ENCODE measurements at places on chromosomes 2 and 18.

DNA sequence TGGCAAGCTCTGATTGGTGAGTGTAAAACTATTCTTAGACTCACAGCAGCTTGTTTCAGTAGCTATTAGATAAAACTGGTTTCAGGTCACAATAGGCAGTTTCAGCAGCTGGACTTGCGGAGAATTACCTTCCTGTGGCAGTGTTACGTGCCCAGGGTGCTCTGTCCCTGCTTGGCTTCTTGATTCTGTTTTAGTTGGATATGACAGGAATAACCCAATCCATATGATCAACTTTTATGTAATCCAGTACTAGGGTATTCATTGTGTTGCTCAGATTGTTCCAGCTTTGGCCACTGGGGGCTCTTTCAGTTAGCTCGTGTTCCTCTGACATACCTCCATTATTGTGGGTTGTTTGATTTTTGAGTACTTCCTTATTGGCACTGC is 43.1 kb downstream of the INPP4A start:
- DNase-seq = no peak

DNA sequence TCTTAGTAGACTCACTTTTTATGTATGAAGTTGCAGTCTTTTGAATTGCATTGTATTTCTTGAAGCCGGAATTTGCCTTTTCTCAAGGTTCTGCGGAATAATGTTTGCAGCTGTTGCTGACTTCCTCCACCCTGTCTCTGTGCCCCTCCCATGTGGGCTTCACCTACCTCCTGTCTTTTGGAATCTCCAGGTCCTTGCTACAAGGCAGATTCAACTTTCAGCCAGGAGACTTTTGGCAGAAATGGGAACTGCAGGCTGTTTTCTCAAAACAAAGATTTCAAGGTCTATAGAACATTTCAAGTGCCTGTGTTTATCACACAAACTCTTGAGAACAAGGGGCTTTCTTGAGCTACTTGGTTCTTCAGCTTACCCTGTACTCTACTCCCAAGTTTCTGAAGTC is 25.6 kb downstream of the ZNF236 start:
- DNase-seq = no peak

- no peak for DNase-seq
Observed at GRCh38 chr2:108171657-108172056, 68.1 kb upstream of the SULT1C3 start.

- DNase-seq = no peak
Observed at GRCh38 chr2:229980431-229981184, 58.3 kb downstream of the FBXO36 start.

DNA sequence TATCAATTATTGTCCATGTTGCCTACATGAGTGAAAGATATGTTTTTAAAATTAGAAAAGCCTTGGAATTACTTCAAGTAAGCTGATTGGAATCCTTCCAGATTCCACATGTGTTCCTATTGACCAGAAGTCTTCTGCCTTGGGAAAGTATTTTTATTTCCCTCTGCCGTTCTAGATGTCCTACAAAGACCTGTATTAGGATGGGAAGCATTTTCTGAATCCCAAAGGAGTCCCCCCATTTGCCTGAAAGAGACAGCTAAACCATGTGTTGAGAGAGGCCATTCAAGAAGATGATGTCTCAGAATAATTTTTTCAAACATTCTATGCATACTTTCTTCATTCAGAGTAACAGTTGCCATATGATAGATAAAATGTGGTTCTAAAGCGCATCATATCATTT is 19.0 kb upstream of the MYO1B start:
- DNase-seq = no peak

DNA sequence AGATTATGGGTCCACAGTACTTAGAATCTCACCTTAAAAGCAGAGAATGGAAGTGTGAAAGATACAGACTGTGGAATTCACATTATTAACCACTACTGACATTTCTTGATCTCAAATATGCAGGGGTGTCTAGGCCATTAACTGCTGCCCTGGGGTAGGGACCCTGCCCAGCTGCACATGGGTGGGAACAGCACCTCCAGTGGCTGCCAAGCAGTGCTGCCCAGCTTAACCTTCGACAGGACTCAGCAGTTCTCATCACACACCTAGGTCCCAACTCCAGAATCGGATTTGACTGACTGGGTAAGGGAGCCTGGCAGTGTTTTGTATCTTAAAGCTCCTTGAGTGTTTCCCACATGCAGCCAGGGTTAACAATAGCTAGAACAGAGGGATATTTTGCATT is 14.9 kb downstream of the ERFE start:
- no peak for DNase-seq

DNA sequence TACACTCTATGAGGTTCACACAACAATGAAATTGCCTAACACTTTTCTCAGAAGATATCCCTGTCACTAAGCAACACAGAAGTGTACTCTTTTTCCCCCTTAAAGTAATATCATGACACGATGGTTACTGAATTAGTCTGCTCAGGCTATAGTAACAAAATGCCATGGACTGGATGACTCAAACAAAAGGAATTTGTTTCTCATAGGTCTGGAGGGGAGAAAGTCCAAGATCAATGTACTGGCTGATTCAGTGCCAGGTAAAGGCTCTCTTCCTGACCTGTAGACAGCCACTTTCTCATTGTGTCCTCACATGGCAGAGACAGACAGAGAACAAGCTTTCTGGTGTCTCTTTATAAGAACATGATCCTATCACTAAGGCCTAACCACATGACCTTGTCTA is 211.9 kb downstream of the RBM43 start:
- DNase-seq = no peak

DNA sequence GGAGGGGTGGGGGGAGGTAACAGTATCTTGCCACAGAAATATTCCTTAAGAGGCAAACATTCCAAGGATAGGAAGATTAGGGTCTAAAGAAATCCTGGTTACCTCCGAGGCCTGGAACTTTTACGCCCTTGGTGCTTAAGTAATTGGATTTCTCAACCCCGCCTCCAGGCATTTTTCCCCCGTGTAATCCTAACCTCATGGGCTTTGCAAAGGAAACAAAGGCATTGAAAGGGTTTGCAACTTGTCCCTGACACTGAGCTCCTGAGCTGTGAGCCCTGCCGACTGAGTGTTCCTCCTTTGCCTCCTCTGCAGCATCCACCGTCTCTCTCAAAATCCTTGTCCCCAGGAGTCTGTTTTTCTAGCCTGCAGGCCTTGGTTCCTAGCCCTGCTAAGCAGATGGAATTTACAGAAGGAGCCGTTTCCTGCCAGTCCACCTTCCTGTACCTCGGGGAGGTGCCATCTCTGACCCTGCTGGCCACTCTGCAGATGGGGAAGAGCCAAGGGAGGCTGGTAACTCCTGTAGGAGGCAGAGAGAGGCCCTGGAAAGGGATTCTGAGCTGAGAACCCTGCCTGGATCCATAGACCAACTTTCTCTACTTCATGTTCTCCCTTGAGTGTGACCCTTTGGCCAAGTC is 24.2 kb downstream of the TET3 start:
- no peak for DNase-seq

GRCh38 chr2:194380011-194380410 is 1277.0 kb upstream of the SLC39A10 start:
- DNase-seq = no peak

DNA sequence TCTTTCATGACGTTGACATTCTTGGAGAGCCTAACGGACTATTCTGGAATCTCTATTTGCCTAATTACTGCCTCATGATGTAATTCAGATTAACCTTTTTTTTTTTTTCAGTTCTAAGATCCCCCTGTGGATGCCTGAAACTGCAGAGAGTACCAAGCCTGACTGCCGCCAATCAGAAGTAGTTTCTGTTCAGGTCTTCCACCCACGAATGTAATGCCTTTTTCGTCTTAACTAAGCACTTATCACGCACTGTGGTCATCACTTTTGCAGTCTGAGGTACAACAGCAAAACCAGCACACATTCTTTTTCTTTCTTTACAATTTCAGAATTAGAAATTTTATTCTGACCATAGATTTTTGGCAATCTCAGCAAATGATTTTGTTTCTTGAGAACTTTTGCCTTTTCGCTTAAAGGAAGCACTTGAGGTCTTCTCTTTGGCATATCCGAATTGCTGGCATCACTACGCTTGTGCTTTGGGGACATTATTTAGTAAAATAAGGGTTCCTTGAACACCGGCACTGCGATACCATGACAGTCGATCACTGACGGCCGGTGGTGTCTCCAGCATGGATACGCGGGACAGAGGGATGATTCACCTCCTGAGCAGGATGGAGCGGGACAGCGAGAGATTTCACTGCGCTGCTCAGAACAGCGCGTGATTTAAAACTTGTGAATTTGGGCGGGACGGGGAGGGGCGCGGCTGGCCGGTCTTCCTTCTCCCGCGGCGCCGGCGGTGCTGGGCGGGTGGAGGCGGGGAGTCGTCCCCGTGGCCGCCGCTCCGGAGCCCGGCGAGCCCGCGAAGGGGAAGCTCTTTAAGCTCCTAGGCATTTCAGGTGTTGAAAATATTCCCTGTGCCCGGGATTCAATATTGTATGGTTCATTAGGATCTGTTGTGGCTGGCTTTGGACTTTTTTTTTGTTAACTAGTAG is 32.0 kb upstream of the GPR55 start:
- DNase-seq = no peak

- no peak for DNase-seq
Observed at GRCh38 chr2:1370461-1370860, 42.8 kb upstream of the TPO start.

DNA sequence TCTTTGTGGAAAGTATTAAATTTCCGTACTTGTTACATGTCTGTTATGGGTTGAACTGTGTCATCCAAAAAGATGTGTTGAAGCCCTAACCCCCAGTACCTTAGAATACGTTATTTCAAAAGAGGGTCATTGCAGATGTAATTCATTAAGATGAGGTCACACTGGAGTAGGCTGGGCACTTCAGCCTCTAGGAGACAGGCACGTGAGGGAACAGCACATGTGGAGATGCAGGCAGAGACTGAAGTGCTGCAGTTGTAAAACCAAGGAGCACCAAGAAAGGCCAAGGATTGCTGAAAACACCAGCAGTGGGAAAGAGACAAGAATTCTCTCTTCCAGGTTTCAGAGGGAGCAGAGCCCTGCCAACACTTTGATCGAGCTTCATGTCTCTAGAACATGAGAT is 4.6 kb upstream of the RHBDD1 start:
- DNase-seq = no peak

DNA sequence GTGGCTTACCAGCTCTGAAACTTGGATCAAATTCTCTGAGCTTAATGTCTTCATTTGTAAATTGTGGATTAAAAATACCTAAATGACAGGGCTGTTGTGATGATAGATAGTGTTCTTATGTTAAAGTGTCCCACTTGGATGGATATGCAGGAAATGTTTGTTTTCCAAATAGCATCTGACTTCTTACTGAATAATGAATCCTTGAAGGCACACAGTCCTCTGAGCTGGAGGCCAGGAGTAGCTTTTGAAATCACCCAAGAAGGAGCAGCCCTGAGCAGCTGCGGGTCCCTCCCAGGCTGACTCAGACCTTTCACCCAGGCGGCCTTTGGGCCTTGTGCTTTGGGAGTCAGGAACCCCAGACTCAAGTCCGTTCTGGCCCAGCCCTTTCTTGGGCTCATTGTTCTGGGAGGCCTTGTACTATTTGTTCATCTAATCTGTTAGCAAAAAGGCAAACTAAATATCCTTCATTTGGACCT is 173.0 kb upstream of the GATA6 start:
- DNase-seq = no peak

- no peak for DNase-seq
Observed at GRCh38 chr2:88942798-88943197, 251.3 kb downstream of the RPIA start.

- DNase-seq = no peak
Observed at GRCh38 chr18:78159397-78159796, 820.2 kb upstream of the SALL3 start.

- DNase-seq = no peak
Observed at GRCh38 chr18:67219821-67220220, 296.7 kb downstream of the DSEL start.

DNA sequence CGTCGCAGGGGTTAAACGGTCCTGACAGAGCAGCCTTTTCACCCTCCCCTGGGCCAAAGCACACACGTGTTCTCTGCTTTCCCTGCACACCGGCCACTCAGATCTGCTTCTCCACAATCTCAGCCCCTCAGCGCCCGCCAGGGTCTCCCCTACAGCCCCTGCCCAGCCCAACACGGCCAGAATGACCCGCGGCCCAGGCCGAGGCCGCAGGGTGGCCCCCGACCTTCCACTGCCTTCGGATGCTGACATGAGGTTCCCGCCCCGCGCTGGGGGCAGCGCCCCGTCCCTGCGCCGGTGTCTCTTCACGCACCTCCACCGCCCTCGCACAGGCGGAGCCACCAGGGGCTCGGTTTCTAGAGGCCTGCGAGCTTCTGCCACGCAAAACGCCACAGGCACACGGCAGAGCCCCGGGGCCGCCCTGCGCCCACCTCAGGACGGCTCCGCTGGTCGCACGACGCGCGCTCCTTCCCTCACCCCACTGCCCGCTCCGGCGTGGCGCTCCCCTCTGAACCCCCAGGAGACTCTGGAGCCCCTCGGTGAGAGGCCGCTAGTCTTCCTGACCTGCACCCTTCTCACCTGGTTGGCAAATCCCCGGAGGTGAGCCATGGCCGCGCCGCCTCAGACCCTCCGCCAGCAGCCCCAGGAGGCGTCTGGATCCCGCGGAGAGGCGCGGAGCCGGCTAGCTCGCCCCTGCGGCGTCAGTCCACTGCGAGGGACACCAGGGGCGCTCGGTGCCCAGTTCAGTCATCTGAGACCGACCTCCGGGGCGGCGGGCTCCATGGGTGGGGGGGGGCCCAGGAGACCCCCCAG is 749 bp downstream of the STK25 start:
- DNase-seq = no peak

- DNase-seq = no peak
Observed at GRCh38 chr18:72848503-72849237, 19.1 kb downstream of the NETO1 start.

DNA sequence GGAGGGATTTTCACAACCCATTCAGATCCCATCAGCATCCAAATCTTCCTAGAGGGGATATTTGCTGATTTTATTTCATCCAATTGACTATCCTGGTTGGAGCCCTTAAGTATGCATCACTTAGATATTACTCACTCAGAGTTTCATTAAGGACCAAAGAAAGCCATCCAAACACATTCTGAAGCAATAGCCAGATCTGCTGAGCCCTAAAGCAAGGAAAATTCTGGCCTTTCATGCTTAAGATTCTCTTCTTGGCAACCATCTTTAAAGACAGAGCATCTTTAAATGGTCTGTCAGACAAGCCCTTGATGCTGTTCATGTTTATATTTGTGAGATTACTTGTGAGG is 40.9 kb upstream of the C1D start:
- no peak for DNase-seq

- DNase-seq = no peak
Observed at GRCh38 chr2:215698566-215698965, 262.7 kb upstream of the FN1 start.

- no peak for DNase-seq
Observed at GRCh38 chr2:148812306-148812705, 62.7 kb upstream of the KIF5C start.

GRCh38 chr2:68839260-68839833 is 31.9 kb downstream of the BMP10 start:
- no peak for DNase-seq

DNA sequence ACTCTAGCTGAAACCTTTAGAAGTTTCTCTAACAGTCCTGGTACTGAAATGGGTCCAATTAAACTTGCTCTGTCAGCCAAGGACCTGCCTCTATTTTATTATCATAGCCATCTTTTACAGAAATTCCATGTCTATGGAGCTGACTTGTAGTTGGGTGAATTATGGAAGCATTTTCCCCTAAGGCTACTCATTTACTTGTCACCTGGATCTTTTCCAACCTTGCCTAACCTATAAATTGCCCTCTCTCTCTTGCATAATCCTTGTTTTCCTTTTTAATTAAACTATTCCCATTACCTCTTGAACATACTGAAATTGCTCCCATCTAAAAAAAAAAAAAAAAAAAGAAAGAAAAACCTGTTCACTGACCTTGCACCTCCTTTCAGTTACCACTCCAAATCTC is 74.6 kb upstream of the DOK6 start:
- no peak for DNase-seq

- no peak for DNase-seq
Observed at GRCh38 chr18:42155024-42155423, 200.0 kb downstream of the PIK3C3 start.
